Activated CD4-positive, alpha-beta memory T cell treated with anti-CD3 and anti-CD28 coated beads, Interleukin-2, amount 10 ng/mL, durations not matched to agents 7 days and 5 days (primary cell): ENCODE measurements at places on chromosomes 4 and X.

- DNase-seq, result no peak
These were observed 36.0 kb downstream of the MED28 start for GRCh38 chr4:17650406-17650805.

DNA sequence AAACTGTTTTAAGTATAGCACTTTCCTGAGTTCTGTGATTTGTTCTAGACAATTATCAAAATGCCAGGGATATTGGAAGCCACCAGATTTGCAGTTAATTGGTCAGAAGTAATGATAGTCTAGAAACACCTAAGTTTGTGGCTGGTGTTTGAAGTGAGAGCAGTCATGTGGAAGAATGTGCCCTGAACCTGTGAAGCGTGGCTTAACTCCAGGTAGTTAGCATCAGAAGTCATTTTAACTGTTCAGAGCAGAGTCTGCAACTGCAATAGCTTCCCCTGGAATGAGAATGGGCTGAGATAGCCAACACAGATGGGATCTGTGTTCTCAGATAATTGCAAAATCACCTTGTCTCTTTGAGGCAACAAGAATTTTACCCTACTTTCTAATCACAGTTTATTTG is 255.1 kb upstream of the GK2 start:
- DNase-seq, result no peak

DNA sequence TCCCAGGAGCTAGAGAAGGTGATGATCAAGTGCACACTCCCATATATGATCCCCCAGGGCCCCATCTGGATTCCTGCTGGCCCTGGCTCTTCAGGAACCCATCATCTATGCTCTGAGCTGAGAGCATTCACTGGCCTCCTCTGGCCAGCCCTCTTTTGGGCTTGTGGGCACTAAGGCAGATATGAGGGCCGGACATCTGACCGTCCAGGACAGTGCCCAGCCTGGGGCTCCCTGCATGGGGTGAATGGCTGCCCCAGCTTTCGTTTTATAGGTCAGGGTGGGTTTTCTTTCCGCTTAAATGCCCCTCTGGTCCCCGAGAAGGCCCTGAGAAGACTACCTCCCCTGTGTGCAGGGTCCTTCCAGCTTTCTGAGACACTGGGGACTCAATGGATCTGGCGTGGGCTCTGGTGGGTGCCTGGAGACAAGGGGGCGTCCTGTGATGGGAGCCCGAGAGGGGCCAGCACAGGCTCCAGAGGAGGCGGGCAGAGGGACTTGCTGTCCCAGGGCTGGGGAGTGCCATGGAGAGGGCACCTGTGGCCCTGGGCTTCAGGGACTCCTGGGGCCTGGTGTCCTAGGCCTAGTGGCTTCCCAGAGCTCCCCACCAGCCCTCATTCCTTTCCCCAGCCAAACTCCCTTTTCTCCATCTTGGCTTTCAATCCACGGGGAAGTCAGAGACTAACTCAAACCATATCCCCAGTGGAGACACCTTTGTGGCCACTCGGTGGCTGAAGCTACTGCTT is 39.5 kb upstream of the GRPEL1 start:
- no peak for DNase-seq

GRCh38 chr4:155491336-155492120 is 114.8 kb upstream of the MAP9 start:
- DNase-seq, result no peak

DNA sequence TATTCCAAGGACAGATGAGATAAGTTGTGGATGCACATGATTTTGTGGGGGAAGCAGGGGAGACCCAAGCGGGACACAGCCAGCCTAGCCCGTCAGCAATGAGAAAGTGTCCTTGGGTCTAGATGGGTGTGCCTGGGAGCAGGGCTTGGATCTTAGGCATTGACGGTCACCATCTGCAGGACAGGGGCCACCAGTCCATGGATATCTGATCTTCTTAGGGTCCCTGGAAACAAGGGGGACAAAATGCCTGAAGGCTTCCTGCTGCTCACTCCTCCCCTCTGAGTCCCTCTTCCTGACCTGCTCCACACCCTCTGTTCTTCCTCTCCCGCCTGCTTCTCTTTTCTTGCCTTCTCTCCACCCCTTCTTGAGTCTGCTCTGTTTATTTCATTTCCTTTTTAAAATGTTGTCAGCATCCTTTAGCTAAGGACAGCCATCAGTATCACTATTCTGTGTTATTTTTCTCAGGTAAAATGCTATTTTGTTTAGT is 298.4 kb downstream of the RAPGEF2 start:
- no peak for DNase-seq

DNA sequence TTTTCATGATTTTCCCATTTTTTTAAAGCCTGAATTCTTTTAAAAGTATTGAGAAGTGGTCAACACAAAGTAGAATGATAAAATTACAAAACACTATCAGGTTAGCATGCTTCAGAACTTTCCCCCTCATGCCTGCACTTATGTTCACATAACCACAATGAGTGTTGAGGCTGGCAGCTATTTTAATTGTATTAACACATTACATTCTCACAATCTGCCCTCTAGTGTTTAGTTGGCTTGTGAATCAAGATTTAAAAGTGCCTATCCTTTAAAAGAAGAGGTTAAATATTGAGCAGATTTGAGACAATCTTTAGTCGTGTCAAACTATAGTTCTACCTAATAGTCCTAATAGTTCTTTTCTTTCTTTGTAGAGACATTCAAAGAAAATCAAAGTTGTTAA is 93.6 kb upstream of the NAP1L5 start:
- no peak for DNase-seq

- DNase-seq, result no peak
These were observed 262.9 kb upstream of the IL1RAPL1 start for GRCh38 chrX:28324321-28324721.

DNA sequence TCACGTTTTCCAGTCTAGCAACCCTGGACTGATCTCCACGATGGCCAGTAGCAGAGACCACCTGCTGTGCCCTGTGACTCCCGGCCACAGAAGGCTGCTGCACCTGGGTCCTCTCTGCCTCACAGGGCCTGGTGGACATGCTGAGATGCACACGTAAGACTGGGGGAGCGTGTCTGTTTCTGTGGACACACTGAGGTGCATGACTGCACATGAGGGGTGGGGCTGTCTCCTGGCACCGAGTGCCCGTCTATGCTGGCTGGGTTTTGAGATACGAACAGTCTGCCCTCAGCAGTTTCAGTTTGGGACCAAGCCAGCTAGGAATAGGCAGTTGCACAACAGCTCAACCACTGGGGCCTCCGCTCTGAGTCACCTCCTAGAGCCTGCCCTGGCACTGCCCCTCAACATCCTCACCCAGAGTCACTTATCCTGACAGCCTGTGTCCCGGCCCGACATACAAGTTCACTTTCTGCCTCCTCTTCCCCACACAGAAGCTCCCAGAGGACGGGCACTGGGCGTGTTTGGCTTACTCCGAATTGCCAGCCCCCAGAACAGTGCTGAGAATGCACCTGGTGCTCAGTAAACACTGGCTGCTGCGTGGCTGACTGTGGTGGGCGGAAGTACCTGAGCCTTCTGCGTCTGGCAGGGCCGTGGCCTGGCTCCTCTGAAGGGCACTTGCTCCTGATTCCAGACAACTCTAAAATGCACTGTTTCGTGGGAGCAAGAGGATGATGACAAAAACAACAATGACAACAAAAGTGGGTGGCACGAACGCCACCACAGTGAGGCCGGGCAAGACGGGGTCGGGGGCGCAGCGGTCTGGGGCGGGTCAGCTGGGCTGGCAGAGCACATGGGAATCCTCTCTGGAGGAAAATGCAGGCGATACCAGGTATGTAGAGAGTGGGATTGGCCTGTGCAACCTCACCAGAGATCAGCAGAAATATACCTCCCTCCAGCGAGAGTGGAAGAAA is 30.9 kb downstream of the RNF212 start:
- DNase-seq, result no peak

GRCh38 chr4:94744850-94745249 is 12.9 kb upstream of the BMPR1B start:
- DNase-seq, result no peak

DNA sequence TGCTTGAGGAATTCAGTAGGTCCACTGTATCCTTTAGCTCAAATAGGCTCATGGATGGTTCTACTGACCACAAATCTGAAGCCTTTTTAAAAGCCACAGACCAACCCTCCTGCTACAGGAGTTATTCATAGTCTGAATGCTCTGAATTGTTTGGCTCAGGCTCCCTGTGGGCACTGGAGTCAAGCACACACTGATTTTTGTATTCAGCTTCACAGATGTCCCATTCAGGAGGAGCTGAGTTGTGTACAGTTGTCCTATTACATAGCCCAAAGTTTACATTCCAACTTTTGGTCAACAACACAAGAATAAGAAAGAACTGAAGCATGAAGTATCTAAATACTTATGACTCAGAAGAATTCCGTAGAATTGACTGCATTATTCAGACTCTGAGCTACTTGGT is 243.9 kb downstream of the UNC5C start:
- no peak for DNase-seq

- no peak for DNase-seq
These were observed 42.4 kb upstream of the SLC2A9 start for GRCh38 chr4:10063544-10064300.

DNA sequence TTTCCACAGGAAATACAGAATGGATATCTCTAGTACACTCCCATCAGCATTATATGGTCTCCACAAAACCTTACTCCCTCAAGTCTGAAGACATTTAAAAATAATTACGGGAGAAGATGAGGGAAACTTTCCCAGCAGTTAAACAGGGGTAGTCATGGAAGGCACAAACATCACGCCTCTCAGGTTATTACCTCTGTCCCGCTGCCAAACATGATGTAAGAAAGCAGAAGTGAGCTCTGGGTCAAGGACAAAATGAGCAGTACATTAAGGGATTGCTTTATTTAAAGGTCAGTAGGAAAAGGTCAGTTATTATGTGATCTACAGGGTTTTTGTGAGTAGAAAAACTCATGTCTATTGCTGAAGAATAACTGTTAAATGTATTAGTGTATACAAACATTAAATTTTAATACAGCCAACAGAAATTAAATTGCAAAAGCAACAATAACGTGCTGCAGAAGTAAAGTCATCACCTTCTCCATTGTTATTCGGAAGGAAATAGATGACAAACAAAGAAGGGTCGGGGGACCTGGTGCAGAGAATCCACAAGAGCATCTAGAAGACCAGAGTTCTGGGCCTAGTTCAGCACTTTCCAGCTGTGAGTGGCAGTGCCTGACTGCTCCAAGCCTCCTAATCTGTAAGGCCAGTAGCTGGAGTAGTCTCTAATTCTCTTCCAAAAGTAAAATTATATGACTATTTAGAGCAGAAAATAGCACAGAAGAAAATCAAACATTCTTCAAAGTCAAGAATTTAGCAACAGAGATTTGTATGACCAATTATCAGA is 171.2 kb downstream of the PPP3CA start:
- DNase-seq, result no peak

GRCh38 chrX:40127052-40127451 is 29.3 kb upstream of the BCOR start:
- DNase-seq, result peak; percentile 54

DNA sequence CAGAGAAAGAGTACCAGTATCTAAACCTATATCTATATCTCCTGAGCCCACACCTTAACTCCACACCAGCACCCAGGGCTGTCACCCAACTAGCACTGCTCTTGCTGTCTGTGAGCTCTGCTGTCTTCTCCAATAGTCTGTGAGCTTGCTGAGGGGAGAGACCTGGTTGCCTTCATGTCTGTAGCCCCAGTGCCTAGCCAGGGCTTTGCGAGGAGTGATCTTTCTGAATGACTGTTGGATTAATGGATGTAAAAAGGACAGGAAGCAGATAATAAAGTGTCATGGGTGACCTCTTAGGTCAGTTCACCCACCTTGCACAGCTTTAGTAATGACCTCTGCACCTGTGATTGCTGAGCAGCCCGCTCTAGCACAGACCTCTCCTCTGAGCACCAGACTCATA is 30.5 kb downstream of the CNGA2 start:
- DNase-seq, result no peak

DNA sequence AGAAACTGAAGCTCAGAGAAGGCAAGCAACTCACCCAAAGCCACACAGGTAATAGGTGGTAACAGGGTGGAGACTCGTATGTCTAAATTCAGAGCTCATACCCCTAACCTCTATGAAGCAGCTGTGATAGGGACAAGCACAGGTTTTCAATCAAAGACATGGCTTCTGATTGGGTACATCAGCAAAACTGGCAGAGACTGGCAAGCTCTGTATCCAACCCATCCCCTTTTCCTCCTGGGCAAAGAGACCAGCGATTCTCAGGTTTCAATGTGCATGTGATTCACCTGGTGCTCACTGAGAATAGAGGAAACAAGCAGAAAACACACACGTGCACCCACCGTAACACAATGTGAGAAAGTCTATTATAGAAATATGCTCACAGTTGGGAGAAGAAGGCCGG is 153.0 kb downstream of the SMIM20 start:
- no peak for DNase-seq

GRCh38 chr4:2247128-2248043 is 5.5 kb upstream of the HAUS3 start:
- peak; percentile 15 for DNase-seq

DNA sequence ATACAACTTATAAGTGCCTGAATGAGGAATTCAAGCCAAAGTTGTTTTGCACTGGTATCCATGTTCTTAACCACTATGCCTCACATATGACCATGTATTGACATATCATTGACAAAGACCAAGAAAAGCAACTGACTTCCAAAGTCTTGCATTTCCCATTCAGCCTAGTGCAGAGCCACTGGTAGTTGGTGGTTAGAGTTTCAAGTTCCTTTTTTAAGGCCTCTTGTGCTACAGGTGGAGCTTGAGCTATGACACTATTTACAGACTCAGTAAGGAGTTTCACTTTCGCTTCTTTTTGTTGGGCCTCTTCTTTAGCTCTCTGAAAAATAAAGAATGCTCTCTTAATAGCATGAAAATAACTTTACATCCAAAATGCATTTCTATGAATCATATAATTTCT is 763.0 kb downstream of the DMD start:
- DNase-seq, result no peak

DNA sequence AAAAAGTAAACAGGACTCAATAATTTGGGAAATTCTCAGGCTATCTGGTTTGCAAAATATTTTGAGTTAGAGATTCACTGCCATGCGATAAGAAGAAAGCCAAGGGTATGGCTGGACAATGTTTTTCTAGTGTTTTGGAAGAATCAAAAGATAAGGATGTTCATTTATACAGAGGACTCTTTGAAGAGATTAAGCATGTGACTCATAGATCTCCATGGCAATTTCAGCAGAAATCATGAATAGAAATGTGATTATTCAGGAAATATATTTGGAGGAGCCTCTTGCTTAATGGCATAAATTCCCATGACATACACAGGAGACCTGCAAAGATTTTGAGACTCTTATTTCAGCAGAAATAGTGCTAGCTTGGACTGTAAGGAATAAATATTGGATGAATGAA is 16.7 kb upstream of the FRAS1 start:
- no peak for DNase-seq

DNA sequence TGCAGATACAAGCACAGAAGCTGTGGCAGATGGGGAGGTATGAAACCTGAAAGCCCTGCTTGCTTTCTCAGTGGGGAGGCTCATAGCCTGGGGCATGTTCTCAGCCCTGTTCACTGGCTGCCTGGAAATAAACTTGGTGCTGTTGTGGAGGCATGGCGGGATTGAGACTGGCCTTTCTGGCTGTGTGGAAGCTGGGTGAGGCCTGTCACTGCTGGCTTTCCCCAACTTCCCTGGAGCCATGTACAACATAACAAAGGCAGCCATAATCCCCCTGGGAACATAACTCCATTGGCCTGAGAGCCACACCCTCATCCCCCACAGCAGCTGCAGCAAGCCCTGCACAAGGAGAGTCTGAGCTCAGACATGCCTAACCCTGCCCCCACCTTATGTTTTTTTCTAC is 237.7 kb upstream of the TLL1 start:
- no peak for DNase-seq

- no peak for DNase-seq
These were observed 51.5 kb upstream of the RAP2C start for GRCh38 chrX:132270699-132271098.

GRCh38 chr4:44842531-44842930 is 116.2 kb upstream of the GNPDA2 start:
- DNase-seq, result no peak
